Pericardium fibroblast (primary cell): ENCODE measurements at places on chromosomes 5 and 9. TPM values are rescaled to one million over a fixed set of nuclear protein-coding genes. Genes with fewer than 3 reads are reported as not detected.

Gene IFNK
- total RNA-seq = not detected in 2 replicates

Gene MEGF10
- total RNA-seq = 4.1 TPM in 1 of 2 replicates, not detected in the other

Gene SPDL1
- total RNA-seq = 12.4 and 27.2 TPM in 2 replicates

Gene SCAI
- total RNA-seq = 2.2 and 4.7 TPM in 2 replicates

Gene ZFP62
- 7.9 and 21.6 TPM in 2 replicates for total RNA-seq

Gene PPP1R26
- 9.1 and 11.1 TPM in 2 replicates for total RNA-seq

Gene GDA
- total RNA-seq = not detected in 2 replicates

Gene NIPBL
- 16.2 and 16.5 TPM in 2 replicates for total RNA-seq

Gene DDX4
- not detected in 2 replicates for total RNA-seq

Gene PCDHGC4
- 0.23 and 0.26 TPM in 2 replicates for total RNA-seq

Gene FCN2
- total RNA-seq = not detected in 2 replicates
